CD8-positive, alpha-beta memory T cell (primary cell): ENCODE measurements at places on chromosomes 13 and 19.

DNA sequence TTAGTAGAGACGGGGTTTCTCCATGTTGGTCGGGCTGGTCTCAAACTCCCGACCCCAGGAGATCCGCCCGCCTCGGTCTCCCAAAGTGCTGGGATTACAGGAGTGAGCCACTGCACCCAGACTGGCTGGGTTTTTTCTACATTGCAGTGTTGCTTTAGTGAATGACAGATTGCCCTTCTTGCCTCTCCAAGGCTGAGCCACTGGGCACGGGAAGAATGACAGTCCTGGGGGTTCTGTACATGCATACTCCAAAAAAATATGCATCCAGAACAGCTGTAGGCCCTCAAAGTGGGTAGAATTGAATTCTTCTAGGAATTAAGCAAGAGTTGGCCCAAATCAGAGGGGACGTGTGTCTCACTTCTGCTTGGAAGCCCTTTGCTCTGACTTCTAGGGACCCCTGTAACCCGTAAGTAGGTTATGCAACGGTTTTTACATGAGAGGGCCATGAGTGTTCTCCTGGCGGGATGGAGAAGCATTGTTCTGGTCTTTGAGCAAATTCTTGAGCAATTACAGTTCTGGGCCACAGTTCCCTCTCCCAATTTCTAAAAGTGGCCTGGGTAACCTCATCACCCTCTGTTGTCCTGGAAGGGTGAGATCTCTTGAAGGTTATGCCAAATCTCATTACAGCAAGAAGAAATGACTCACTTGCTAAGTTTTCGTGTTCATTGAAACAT, 3.6 kb downstream of the ACTN4 start:
- no peak for DNase-seq

DNA sequence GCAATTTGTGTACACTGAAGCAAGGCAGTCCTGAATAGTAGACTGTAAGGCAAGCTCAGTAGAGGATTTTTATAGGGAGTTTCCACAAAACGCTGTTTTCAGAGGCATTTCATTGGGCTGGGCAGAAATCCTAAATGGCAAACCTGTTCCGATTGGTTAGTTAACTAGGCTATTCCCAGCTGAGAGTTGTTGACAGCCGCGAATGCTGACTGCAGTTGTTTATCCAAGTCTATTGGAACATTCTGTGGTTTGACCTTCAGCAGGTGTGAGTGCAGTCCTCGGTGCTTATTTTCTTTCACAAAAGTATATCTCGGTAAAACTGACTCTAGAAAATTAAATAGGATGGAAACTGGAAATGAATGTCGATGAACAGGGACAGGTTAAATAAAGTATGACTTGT, 45.4 kb downstream of the TPT1 start:
- no peak for DNase-seq

DNA sequence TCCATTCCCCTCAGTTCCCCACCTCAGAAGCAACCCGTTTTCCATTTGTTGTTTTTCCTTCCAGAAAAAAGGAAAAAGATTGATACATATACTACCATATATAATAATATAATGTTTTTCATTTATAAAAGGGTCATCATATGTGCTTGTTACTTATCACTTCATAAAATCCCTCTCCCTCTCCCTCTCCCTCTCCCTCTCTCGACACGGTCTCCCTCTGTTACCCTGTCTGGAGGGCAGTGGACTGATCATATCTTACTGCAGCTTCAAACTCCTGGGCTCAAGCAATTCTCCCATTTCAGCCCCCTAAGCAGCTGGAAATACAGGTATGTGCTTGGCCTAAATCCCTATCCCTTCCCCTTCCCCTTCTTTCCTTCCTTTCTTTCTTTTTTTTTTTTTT, 17.1 kb downstream of the PNMA8A start:
- no peak for DNase-seq

DNA sequence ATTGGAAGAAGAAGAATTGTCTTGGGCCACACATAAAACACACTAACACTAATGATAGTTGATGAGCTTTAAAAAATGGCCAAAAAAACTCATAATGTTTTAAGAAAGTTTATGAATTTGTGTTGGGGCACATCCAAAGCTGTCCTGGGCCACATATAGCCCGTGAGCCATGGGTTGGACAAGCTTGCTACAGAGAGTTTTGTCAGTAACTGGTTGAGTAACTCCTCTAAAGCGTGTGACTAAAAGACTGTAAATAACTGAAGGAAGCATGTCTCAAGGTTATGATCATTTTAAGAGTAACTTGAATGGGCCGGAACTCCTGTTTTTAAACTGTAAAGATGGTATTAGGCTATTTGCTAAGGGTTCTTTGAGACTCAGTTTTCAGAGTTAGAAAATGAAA, 118.0 kb downstream of the KL start:
- no peak for DNase-seq

DNA sequence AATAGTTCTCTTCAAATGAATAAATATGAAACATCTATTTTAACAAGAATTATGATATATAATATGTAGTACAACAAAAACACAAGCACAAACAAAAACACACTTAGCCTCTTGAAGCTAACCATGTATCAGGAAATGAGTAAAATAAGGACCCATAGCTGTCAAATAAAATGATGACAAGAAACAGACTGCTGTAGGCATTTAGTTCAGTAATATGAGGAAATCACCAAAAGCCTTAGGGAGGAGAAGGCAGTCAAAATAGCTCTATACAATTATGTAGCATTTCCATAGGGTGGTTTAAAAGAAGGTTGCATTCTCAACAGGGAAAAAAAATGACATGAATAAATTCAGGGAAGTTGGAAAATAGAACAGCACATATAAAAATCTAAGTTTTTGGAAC, 163.4 kb downstream of the PCDH20 start:
- no peak for DNase-seq

GRCh38 chr13:52411629-52412028, 5.7 kb upstream of the THSD1 start:
- no peak for DNase-seq

DNA sequence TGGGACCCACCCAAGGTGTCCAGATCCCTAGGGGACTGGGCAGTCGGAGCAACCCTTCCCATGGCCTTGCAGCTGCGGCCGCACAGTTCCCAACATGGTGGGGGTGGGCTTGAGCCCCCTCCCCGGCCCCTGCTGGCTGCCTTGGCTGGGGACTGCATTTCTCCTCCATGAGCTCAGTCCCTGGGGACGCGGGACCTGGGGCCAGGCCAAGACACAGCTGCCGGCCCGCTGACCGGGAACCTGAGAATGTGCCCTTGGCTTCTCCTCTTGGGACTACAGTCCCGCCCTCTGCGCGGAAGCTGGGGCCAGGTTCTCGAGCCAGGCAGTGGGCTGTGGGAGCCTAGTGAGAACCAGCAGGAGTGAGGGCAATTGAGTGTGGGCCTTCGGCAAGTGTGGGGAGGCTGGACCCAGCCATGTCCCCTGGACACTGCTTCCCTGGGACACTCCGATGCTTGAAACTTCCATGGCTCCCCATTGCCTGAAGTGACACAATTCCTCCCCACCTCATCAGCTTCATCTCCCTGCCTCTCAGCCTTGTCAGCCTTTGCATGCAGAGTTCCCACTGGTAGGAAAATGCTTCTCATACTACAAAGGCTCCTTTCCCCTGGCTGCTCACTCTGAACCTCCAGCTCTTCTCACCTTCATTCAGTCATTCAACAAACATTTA, 13.1 kb upstream of the NOTCH3 start:
- DNase-seq: no peak

DNA sequence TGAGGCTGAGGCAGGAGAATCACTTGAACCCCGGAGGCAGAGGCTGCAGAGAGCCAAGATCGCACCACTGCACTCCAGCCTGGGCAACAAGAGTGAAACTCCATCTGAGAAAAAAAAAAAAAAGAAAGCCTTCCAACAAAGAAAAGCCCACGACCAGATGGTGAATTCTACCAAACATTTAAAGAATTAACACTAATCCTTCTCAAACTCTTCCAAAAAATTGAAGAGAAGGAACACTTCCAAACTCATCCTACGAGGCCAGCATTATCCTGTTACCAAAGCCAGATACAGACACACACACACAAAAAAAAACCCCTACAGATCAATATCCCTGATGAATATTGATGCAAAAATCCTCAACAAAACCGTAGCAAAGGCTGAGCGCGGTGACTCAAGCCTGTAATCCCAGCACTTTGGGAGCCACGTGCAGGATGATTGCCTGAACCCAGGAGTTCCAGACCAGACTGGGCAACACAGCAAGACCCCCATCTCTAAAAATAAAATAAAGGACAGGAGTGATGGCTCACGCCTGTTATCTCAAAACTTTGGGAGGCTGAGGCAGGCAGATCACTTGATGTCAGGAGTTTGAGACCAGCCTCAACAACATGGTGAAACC, 6.2 kb upstream of the EVI5L start:
- no peak for DNase-seq
